ENCODE measurements at places on chromosomes 7 and 10. TPM values are rescaled to one million over a fixed set of nuclear protein-coding genes. Genes with fewer than 3 reads are reported as not detected.

Gene TMEM130
- total RNA-seq, result not detected

GRCh38 chr10:124928087-124928486, 13.8 kb upstream of the ZRANB1 start:
- H3K4me3 ChIP-seq, result no peak overlapping the region
- no peak overlapping the region for H3K27ac ChIP-seq
- DNase-seq, result no peak
- no peaks in the 10 kb centered on the region for H3K4me1 ChIP-seq
- H3K27me3 ChIP-seq, result no peaks in the 10 kb centered on the region
- H3K36me3 ChIP-seq, result no peaks in the 10 kb centered on the region

Gene ALKBH4
- 4.8 TPM for total RNA-seq

DNA sequence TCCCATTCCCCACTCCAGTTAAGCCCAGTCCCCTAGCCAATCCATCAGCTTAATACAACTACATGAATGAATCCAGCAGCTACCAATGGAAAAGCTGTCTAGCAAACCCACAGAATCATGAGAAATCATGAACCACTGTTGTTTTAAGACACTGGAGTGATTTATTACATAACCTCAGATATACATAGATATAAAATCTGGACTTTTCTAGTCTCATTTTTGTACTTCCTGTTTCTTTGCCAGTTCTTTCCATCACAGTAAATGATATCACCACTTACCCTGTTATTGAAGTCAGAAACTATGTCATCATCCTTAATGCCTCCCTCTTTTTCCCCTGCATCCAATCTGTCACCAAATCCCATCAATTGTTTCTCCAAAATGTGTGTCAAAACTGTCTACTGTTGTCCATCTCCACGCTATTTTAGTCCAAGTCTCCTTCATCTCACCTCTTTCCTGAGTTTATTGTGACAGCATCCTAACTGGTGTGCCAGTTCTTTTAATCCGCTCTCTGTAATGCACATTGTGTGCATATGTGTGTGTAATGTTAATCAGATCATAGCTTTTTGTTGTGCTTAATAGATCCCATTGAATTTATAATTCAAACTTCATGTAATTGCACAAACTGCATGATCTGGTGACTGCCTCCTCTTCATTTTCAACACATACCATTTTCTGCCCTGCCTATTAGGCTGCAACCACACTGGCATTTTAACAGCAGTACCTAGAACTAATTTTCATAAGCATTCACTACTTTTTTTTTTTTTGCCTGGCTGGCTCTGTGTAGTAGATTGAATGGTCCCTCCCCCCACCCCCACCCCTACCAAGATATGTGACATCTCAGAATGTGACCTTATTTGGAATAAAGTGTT, 56.0 kb downstream of the MKLN1 start:
- no peaks in the 10 kb centered on the region for H3K36me3 ChIP-seq
- peak; percentile 1 for DNase-seq
- no peak overlapping the region for H3K27ac ChIP-seq
- H3K4me1 ChIP-seq, result no peaks in the 10 kb centered on the region
- H3K4me3 ChIP-seq, result no peak overlapping the region
- H3K27me3 ChIP-seq, result no peaks in the 10 kb centered on the region

GRCh38 chr7:130383187-130383980, 3.1 kb downstream of the CPA1 start:
- H3K4me3 ChIP-seq, result no peak overlapping the region
- H3K4me1 ChIP-seq, result no peaks in the 10 kb centered on the region
- H3K27me3 ChIP-seq, result no peaks in the 10 kb centered on the region
- no peak overlapping the region for H3K27ac ChIP-seq

DNA sequence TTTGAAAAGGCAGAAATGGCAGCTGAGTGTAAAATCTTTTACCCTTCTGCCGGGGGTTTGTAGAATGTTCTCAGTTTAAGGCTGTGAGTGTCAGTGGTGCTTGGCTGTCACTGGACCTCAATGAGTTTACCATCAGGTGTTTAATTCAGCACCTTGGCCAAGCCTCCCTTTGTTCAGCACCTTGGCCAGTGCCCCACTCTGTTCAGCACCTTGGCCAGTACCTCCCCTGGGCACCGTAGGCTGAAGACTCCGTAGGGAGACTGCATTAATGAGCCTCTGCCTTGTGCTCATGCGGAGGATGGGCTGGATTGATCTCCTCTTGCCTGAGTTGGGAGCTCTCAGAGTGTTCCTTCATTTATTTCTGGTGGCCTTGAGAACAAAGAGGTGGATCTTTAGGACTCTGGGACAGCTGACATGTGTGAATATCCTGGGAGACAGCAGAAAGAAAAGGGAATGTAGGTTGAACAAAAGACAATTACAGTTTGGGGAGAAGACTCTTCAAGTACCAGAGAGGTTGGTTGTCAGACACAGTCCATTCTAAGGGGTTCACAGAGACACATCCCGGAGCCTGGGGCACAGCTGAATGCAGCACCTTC, 1.6 kb downstream of the FAM24A start:
- peak; percentile 29 for DNase-seq
- H3K4me1 ChIP-seq, result no peaks in the 10 kb centered on the region
- no peak overlapping the region for H3K4me3 ChIP-seq
- H3K27ac ChIP-seq, result no peak overlapping the region
